ENCODE measurements at places on chromosomes 3 and 15. TPM values are rescaled to one million over a fixed set of nuclear protein-coding genes. Genes with fewer than 3 reads are reported as not detected.

SH2D7 gene
- total RNA-seq, result not detected

ALS2CL gene
- total RNA-seq, result 5.2 TPM

VGLL3 gene
- total RNA-seq, result 17.7 TPM

CTDSPL2 gene
- total RNA-seq, result 59.5 TPM

GATM gene
- total RNA-seq, result 309 TPM

HMG20A gene
- 30.3 TPM for total RNA-seq

CKMT1B gene
- under 0.01 TPM for total RNA-seq

ATP13A5 gene
- not detected for total RNA-seq

LRRC49 gene
- 11.0 TPM for total RNA-seq

SEMA3F gene
- 2.1 TPM for total RNA-seq

GOLGA8J gene
- not detected for total RNA-seq

KBTBD12 gene
- 13.6 TPM for total RNA-seq

C3orf49 gene
- not detected for total RNA-seq

GMPPB gene
- total RNA-seq, result 9.9 TPM

CIP2A gene
- total RNA-seq, result 6.8 TPM

DAG1 gene
- 77.2 TPM for total RNA-seq

TLR9 gene
- total RNA-seq, result not detected

MED12L gene
- 8.9 TPM for total RNA-seq

CCR9 gene
- 0.52 TPM for total RNA-seq

TMEM158 gene
- 0.52 TPM for total RNA-seq

HRG gene
- total RNA-seq, result not detected

STAC gene
- total RNA-seq, result 49.1 TPM

CADM2 gene
- total RNA-seq, result 4.2 TPM

CCDC51 gene
- 9.9 TPM for total RNA-seq

CHDH gene
- 0.52 TPM for total RNA-seq

FAN1 gene
- total RNA-seq, result 26.6 TPM

CIDEC gene
- total RNA-seq, result 9.4 TPM

GOLGA6L7 gene
- total RNA-seq, result not detected

C3orf85 gene
- total RNA-seq, result not detected

SPINK8 gene
- total RNA-seq, result not detected

AHSG gene
- 0.52 TPM for total RNA-seq

SPTBN5 gene
- total RNA-seq, result 1.0 TPM

C3orf22 gene
- under 0.01 TPM for total RNA-seq

ZWILCH gene
- total RNA-seq, result 14.1 TPM

SEMA3B gene
- 19.8 TPM for total RNA-seq

SKOR1 gene
- under 0.01 TPM for total RNA-seq

CNTN4 gene
- 11.0 TPM for total RNA-seq

FBXO40 gene
- 4.2 TPM for total RNA-seq

COMMD2 gene
- total RNA-seq, result 22.4 TPM

EXOG gene
- 14.1 TPM for total RNA-seq

DLG1 gene
- total RNA-seq, result 62.1 TPM

SEC62 gene
- total RNA-seq, result 25.1 TPM

GOLGA8S gene
- total RNA-seq, result not detected

CTXN2 gene
- total RNA-seq, result not detected

OSTN gene
- 6.8 TPM for total RNA-seq

CLDN1 gene
- 1.6 TPM for total RNA-seq

Data from skeletal muscle tissue (tissue), 5 donors.